Fibroblast of upper back skin (primary cell): ENCODE measurements at places on chromosomes 16 and 17.

DNA sequence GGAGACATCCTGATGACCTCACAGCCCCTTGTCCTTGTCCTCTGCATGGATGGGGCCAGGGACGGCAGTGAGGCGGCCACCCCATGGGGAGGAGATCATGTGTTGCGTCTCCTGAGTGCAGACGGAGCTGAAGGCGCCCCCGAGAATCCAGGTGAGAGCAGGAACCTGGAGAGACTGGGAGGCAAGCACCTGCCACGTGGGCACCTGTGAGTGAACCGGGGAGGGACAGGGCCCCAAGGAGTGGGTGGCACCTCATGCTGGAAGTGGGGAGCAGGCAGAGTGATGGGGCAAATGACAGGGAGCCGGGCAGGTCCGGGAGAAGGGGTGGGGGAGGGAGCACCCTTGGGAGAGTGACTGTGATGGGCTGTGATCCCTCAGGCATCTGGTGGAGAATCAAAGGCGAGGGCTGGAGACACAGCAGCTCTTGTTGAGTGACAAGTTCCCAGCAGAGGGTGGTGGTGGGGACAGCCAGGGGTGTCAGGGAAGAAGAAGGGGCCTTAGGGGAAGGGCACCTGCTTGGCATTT, 174.3 kb upstream of the CHMP6 start:
- DNase-seq: no peak

- DNase-seq: peak; percentile 7
These were observed 10.5 kb downstream of the DBNDD1 start for GRCh38 chr16:90008708-90009145.

- no peak for DNase-seq
These were observed 254.8 kb downstream of the FOXL1 start for GRCh38 chr16:86833136-86833535.

DNA sequence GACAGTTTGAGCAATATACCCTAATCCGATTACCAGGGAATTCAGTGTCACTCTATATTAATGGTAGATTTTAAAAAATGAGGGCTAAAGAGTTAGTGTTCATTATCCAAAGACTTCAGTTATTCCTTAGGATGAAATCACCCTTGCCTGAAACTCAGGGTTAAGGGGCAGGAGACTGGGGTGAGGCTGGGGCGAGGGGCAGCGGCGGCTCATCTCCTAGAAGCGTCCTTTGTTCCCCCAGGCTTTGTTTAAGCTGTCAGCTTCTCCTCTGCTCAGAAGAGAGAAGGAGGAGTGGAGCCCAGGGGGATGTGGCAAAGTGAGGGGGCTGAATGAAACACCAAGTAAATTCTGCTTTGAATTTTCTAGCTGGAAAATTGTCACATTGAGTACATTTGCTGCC, 117.7 kb upstream of the ELAC2 start:
- DNase-seq: no peak

DNA sequence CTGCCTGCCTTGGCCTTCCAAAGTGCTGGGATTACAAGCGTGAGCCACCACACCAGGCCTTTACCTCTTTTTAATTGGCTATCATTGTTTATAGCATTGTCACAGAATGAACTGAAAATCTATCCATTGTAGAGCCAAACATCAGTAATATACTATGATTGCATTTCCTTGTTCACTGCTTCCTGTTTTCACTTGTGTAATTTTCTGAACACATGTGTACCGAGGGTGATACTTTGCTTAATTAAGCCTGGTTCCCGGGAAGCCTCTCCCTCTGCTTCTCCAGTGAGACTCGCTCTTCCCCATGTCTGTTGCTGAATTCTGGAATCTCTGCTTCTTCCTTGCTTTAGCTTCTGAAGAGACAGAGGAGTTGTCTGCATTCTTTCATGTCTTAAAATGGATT, 33.1 kb downstream of the POLR3E start:
- DNase-seq: no peak
